Suppressor macrophage (primary cell): ENCODE measurements at places on chromosomes 13 and 19.

DNA sequence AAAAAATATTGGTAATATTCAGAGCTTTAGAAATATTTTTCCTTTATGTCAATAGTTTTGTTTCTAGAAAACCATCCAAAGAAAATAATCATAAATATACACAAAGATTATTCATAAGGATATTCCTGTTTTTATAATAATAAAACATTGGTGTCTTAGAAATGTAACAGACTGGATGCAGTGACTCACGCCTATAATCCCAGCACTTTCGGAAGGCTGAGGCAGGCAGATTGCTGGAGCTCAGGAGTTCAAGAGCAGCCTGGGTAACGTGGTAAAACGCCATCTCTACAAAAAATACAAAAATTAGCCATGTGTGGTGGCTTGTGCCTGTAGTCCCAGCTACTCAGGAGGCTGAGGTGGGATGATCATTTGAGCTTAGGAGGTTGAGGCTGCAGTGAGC, 106.8 kb downstream of the DHRS12 start:
- DNase-seq, result no peak

- DNase-seq, result peak; percentile 33
Measured at GRCh38 chr13:33676045-33676989, 141.6 kb upstream of the RFC3 start.

DNA sequence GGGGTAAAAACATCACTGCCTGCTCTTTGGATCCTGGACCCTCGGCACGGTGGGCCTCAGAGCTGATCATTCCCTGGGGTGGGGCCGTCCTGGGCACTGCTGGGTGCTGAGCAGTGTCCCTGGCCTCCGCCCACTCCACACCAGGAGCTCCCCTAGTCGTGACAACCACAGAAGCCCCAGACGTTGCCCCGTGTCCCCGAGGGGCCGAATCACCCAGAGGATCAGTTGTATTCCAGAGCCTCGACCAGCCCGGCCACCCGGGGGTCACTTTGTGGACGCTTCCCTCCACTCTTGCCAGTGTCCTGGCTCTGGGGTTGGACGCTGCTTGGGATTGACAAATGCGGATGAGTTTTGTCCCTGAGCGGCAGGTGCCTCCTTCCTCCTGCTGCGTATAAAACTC, 10.2 kb downstream of the C2CD4C start:
- DNase-seq, result no peak

GRCh38 chr19:510606-511100, 3.4 kb downstream of the TPGS1 start:
- DNase-seq, result peak; percentile 95

GRCh38 chr13:102212729-102213128, 189.1 kb downstream of the FGF14 start:
- no peak for DNase-seq

DNA sequence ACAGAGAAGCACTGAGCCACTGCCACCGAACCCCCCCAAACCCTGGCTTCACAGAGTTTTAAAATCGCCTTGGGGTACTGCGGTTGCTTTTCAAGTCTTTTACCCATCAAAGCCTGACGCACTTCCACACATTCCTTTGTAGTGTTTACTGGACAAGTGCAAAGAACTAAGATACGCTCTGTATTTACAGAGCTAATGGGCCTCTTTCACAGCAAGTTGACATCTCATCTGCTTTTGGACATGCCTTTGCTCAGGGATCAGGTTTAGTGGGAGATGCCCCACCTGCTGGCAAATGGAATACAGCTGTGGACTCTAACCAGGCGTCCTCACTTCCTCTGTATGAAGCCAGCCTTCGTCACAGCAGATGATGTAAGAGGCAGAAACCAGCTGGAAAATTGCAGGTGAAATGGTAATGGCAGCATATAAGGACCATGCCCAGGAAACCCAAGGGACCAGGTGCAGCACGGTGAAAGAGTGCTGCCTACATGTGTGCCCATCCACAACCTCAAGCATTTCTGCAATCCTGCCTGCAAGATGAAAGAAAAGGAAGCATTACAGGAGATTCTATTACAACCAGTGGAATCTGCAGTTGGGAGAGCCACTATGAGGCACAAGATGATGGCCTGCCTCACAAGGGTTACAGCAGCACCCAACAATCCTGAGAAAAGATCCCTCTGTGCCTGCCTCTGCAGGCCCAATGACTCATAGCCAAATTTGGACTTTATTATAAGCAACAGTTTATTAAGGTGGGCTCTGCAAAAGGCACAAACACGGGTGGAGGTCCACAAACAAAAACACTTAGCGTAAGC, 34.7 kb downstream of the BRD4 start:
- DNase-seq, result peak; percentile 36

- DNase-seq, result no peak
Measured at GRCh38 chr13:25971459-25972145, 80.2 kb downstream of the SHISA2 start.

DNA sequence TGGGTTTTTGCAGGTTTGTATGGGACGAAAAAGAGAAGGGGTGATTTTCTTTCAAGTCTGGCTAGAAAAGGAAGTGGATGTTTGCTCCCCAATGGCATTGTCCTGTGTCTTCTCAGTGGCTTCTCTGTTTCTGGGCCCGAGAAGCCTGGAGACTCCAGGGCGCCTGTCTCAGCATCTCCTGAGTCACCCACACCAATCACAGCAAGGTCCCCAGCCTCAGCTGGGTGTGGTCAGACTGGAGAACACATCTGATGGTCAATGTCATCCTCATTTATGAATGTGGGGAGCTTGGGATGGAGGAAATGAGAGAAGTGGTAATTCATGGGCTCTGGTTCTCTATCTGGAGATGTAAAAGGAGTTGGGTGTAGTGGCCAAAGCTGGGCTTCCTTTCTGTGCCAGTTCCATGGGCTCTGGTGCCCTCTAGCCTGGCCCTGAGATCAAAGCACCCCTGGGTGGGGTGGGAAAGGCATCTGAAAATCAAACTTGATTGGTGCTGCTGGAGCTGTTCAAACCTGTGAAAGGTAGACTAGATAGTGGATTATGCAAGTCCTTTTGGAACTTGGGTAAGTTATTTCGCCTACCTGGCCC, 13.4 kb downstream of the RASL11A start:
- peak; percentile 67 for DNase-seq

GRCh38 chr19:50534478-50534877, 20.8 kb upstream of the ASPDH start:
- no peak for DNase-seq

- DNase-seq, result no peak
Measured at GRCh38 chr13:87536899-87537298, 134.3 kb upstream of the SLITRK5 start.

DNA sequence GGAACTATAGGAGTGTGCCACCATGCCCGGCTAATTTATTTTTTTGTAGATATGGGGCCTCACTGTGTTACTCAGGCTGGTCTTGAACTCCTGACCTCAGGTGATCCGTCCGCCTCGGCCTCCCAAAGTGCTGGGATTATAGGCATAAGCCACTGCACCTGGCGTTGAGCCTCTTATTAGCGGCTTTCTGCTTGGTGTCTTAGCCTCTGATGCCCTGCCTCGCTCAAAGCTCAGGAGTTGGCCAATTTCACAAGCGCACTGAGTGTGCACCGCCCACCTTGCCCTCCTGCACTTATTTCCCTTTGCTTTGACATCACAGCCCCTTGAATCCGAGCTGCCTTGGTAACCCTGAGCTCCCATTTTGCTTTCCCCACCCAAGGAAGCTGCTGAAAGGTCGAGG, 10.1 kb downstream of the YIPF2 start:
- DNase-seq, result no peak

GRCh38 chr13:109007946-109008345, 378.5 kb downstream of the MYO16 start:
- DNase-seq, result no peak

- DNase-seq, result no peak
Measured at GRCh38 chr19:55111238-55111831, 6.1 kb downstream of the PPP1R12C start.

- no peak for DNase-seq
Measured at GRCh38 chr19:7624810-7625209, 4.5 kb downstream of the XAB2 start.

DNA sequence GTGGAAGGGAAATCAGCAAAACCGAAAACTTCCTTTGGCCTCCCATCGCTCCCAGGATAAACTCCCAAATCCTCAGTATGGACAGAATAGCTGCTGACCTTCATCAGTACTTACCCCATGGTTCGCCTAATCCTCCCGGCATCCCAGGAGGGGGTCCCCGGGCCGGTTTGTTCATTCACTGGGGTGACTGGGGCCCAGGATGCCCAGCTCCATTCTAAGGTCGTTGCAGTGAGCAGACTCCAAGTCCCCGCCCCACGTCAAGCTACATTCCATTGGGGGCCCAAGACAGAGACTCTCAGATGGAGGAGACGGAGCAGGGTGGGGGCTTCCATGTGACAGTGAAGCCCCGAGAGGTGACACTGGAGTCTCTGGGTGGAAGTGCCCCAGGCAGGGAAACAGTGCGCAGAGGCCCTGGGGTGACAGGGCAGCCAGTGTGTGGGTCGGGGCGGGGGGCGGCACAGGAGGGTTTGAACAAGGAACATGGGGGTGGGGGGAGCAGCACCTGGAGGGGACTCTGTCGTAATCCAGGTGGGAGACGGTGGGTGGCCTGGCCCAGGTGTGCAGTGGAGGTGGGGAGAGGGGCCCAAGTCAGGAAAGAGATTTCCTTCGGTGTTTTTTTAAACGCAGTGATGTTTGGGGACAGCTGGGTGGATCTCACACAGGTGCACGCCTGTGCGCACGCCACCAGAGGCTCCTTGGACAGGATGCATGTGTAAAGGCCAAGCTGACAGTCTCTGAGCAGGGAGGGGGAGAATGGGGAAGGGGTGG, 5.1 kb downstream of the SSBP4 start:
- no peak for DNase-seq

DNA sequence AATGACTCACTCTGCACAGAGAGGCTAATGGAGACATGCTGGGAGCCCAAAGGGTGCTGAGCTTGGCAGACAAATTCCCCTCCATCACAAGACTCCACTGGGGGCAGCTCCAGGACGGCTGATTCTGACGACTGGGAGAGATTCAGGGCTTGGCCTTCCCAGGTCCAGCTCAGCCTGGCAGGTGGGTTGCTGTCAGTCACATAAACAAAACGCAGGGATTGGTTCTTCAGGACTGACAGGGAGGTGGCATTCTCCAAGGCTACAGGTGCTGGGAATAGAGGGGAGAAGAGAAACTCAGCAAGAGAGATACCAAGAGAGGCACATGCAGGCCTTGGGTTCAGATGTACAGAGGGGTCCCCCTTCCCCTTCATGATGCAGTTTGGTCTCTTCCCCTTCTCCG, 10.7 kb upstream of the ZNF175 start:
- no peak for DNase-seq

DNA sequence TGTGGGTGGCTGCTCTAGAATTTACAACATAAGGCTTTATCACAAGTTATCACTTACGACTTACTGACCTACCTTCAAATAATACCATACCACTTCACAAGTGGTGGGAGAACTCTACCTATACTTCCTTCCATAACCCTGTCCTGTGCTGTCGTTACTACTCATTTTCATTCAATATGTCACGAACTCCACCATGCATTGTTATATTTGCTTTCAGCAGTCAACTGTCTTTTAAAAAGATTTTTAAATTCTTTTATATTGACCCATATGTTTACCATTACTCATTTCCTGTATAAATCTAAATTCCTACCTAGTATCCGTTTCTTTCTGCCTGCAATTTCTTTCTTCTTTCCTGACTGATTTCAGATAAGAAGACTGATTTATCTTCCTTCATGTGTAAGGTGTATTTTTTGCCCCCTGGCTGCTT, 200.0 kb downstream of the KLF12 start:
- no peak for DNase-seq

DNA sequence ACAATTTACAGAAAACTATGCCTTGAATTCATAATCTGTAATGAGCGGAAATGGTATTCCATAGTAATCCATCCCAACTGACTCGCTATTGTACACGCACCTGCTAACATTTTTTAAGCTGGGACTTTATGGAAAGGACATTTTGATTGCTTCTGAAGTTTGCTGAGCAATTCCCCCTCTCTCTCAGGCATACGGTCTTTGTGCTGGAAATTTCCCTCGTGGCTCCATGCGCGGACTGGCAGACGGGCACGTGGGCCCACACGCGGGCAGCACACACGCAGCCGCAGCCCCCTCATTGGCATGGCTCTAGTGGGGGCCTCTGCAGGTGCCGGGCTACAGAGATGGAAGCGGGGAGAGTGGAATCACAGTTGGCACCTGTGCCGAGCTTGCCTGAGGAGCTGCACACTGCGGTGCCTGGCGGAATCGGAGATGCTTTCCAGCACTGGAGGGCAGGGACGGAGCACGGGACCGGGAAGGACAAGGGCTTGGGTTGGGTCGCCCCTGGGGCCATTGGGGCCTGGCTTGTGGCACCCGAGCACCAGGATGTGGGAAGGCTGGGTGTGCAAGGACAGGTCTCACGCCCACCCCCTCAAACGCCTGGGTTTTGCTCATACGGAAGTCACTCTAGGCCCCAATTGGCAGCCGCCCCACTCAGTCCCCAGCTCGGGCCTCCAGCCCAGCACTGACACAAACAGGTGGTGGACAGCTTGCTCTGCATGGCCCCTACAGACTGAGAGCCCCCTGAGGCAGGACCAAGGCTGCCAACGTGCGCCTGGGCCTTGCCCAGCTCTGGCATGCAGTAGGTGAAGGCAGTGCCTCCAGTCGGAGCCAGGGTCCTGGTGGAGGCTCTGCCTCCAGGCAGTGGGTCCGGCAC, 30.2 kb upstream of the CCNE1 start:
- no peak for DNase-seq

DNA sequence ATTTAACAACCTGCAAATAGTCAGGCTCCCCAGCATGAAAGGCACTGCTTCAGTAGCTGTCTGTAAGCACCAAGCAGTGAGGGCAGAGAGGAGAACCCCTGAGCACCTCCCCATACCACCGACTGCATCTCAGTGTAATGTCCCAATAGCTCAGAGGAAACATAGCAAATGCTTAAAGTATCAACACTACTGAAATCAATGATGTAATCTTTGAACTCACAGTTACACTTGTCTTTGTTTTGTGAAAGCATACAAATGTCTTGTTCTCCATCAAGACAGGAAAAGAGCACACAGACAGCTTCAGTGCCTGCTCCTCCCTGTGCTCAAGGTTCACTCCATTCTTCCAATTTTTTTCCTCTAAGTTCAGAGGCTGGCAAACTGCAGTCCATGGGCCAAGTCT, 94.7 kb downstream of the IRS2 start:
- no peak for DNase-seq

- DNase-seq, result no peak
Measured at GRCh38 chr13:61768175-61768574, 352.5 kb upstream of the PCDH20 start.

DNA sequence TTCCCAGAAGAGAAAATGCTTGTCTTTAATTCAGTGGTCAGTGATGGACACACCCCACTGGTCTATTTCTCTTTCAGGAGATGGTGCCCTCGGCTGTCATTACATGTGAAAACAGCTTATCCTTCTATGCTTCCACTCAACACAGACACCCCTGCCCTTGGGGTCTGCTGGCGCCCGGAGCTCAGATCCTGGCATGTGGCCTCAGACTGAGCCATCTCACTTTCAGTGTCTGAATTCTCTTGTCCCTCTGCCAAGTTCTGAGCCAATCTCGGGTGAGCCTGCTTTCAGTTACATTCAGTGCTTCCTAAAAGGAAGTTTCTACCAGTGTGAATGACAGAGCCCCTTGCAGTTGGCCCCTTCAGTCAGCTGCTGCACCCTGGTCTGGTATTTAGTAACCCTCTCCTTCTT, 293.6 kb downstream of the DNAJC15 start:
- peak; percentile 29 for DNase-seq

- DNase-seq, result peak; percentile 35
Measured at GRCh38 chr19:37778613-37779126, 716 bp downstream of the ZNF573 start.
